ENCODE measurements at places on chromosomes 1 and 21.
A peak's percentile ranks its signal among the peaks of the same experiment; 100 is the strongest.

- no peak for DNase-seq
Observed at GRCh38 chr1:56446531-56447098, 132.7 kb downstream of the PLPP3 start.

DNA sequence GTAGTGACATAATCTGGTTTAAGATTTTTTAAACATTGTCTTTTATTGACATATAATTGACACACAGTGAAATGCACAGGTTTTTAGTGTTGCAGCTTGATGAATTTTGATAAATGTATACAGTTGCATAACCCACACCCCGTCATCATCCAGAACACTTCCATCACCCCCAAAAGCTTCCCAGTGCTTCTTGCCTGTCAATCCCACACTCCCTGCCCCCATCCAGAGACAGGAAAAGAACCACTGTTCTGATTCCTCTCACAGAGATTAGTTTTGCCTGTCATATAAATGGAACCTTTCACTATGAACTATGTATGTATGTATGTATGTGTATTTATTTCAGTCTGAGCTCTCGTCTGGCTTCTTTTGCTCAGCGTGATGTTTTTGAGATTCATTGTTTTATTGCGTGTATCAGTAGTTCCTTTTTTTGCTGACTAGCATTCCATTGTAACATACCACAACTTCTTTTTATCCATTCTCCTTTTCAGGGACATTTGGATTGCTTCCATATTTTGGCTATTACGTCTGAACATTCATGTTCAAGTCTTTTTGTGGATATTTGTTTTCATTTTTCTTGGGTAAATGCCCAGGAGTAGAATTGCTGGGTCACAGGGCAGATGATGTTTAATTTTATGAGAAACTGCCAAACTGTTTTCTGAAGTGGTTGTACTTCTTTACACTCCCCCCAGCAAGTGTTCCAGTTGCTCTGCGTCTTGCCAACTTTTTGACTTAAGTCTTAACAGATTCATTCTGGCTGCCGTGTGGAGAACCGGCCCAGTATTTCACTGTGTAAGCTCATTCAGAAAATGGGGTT, 8.7 kb downstream of the UBIAD1 start:
- DNase-seq: peak; percentile 38

GRCh38 chr1:30904191-30904961, 4.2 kb downstream of the SDC3 start:
- no peak for DNase-seq

GRCh38 chr21:33406493-33406892, 3.3 kb downstream of the IFNGR2 start:
- no peak for DNase-seq

DNA sequence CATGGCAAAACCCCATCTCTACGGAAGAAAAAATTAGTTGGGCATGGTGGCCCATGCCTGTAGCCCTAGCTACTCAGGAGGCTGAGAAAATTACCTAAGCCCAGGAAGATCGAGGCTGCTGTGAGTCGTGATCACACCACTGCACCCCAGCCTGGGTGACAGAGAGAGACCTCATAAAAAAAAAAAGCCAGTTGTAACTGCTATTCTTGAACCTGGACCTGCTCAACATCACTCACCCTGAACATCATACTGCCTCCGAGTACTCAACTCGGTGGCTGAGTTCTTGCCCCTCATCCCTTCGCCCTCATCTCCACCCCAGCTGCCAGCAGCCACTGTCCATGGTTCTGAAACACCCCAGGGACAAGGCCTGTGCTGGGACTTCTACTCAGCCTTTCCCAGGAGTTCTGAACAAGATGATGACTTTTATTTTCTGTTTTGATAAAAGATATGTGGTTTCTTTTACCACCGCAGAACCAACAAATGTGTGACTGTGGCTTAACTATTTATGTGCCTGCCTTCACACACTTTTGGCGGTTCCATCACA, 5.4 kb upstream of the DISP3 start:
- peak; percentile 27 for DNase-seq

GRCh38 chr1:39017266-39017665, 8.9 kb upstream of the NDUFS5 start:
- no peak for DNase-seq

Data from muscle of arm (tissue), 14 donors.